NCI-H1694 (cell line): ENCODE measurements at places on chromosomes 2 and 18.

DNA sequence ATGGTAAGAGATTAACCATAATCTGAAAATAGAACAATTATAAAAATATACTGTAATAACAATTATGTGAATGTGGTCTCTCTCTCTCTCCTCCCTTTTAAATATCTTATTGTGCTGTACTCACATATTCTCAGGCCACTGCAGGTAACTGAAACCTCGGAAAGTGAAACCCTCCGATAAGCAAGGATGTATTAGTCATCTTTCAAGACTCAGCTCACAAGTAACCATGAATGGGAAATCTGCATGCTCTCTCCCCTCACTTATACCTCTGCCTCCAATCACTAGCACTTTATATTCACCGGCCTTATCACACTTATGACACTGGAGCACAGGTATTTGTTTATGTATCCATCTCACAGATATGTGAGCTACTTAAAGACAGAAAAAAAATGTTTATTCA, 139.7 kb downstream of the LRP2 start:
- no peak for DNase-seq

- no peak for DNase-seq
These were observed 941 bp upstream of the SGO2 start for GRCh38 chr2:200525066-200525465.

GRCh38 chr2:60796573-60797509, 40.8 kb downstream of the PAPOLG start:
- no peak for DNase-seq

- DNase-seq: no peak
These were observed 2.9 kb downstream of the MXD1 start for GRCh38 chr2:69917852-69918251.

DNA sequence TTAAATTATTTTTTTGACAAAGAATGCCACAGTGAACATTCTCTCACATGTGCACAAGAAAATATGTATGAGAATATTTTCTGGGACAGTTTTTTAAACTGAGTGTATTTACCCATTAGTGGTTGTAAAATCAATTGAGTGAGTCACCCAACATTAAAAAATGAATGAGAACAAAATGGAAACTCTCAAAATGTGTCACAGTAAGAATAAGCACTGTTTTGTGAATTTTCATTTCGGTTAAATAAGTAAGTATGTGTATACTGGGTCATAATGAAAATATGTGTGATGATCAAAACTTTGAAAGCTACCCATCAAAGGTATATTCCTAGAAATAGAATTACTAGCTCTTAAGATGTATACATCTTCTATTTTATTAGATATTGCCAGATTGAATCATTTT, 11.6 kb downstream of the BABAM2 start:
- no peak for DNase-seq

DNA sequence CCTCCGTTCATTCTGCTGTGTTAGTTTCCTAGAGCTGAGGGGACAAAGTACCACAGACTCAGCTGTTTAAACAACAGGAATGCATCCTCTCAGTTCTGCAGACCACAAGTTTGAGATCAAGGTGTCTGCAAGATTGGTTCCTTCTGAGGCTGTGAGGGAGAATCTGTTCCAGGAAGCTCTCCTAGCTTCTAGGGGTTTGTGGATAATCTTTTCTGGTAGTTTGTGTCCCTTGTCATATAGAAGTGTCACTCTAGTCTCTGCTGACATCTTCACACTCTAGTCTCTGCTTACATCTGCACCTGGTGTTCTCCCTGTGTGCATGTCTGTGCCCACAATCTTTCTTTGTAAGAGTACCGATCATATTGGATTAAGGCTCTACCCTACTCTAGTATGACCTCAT, 581.8 kb downstream of the RNF144A start:
- no peak for DNase-seq

DNA sequence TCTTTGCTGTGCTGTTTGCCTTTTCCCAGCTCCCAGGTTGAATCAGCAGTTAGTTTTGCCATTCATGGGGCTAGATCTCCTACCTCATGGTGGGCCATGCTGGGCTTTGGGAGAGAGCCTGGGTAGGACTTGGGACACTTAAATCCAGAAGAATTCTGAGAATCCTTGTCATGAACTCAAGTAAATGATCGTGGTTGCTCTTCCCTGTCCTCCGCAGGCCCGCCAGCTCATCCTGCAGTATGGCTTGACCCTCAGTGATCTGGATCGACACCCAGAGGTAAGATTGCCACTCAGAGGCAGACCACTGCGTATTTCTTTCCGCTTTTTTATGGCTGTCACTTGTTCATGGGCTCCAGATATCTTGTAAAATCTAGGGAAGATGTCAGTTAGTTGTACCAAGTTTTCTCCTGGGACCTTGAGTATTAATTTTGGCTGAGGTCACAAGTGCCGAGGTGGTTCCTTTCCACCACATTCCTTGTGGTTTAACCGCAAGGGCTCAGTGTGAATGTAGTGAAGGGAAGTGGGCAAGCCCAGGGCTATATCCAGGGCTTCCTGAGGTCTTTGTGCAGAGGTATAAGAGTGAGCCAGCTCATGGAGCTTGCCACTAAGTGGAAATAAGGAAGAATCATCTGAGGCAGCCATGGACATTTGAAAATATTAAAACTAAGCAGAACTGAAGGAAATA, 37.7 kb downstream of the RPIA start:
- no peak for DNase-seq

DNA sequence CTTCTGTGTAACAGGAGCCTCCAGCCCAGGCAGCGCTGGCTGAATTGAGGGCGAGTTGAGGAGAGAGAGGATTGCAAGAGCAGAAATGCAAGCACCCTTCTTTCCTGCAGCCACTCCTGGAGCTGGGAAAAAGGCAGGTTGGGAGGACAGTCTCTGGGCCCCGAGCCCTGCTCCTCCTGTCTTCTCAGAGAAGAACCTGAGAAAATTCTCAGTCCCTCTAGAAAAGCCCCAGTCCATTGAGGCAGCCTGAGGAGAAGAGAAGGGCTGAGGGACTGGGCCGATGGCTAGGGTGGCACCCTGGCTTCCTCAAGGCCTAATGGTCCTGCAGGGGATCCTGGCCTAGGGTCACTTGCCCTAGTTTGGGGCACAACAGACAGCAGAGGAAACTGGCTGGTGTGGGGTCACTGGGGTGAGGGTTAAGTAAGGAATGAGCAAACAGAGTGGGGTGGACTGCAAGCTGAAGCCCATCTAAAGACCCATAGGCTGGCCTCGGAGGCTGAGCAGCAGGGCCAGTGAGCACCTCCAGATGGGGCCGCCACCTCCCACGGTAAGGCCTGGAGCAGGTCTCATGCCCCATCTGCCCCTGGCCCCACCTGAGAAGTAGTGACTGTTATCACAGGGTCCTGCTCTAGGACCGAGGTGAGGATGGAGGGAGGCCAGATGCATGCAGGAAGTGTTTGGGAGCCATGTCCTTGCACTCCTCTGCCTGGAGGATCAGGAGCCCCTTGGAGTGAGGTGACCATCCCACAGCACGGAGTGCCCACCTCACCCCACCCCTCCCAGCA, 12.4 kb downstream of the CIB4 start:
- DNase-seq: no peak

DNA sequence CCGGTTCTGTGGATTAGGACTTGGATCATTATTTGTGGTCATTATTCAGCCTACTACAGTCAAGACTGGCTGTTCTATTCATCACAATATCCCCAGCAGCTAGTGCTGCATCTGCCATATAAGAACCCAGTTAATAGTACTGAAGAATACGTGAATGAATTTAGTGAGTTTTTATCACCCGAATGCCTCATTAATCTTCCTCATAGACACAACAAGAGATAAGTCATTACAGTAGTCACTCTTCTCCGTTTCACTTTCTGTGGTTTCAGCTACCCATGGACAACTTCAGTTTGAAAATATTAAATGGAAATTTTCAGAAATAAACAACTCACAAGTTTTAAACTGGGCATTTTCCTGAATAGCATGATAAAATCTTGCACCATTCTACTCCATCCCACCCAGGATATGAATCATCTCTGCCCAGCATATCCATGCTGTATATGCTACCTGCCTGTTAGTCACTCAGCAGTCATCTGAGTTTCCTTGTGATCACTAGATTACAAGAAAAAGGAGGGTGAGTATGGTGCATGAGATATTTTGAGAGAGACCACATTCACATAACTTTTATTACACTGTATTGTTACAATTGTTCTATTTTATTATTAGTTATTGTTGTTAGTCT, 363.7 kb upstream of the CHAC2 start:
- no peak for DNase-seq

DNA sequence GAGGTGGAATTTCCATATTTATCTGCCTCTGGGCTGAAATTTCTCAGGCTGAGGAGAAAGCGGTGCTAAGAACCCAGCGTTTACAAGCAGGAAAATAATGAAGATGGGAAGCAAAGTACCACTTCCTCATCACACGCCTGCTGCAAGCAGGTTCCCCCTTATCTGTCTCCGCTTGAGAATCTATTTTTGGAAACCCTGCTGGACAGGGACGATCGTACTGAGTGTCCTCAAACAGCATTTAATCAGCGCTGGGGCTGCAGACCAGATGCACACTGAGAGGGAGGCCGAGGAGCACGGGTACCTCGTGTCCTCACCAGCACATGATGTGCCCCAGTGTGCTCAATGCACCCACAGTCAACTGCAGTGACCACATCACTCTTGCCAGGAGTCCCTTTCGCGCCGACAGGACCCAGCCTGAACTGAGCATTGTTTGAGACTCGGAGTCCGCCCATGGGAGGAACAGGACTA, 160.4 kb downstream of the HDAC4 start:
- no peak for DNase-seq

GRCh38 chr2:128380061-128380889, 61.6 kb upstream of the HS6ST1 start:
- DNase-seq: no peak

- no peak for DNase-seq
These were observed 208.1 kb downstream of the NR4A2 start for GRCh38 chr2:156124458-156124857.

DNA sequence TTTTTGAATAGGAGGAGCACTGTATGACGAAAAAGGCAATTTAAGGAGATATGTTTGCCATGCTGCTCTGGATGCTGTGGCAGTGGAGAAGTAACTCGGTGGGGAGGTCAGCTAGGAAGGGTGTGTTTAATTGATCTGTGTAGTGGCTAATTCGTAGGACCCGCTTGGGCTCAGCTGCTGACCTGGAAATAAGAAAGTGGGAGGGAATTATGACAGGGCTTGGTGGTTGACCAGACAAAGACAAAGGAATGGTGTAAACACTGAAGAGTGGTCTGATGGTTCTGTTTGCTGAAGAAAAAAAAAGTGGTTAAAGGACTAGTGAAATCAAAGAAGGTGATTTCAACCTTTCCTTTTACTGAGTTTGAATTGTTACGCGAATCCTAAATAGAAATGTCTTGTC, 146.0 kb downstream of the MAP4K4 start:
- no peak for DNase-seq

GRCh38 chr2:67565761-67566160, 168.6 kb downstream of the ETAA1 start:
- DNase-seq: no peak
